ENCODE measurements at places on chromosomes 3 and 15.

DNA sequence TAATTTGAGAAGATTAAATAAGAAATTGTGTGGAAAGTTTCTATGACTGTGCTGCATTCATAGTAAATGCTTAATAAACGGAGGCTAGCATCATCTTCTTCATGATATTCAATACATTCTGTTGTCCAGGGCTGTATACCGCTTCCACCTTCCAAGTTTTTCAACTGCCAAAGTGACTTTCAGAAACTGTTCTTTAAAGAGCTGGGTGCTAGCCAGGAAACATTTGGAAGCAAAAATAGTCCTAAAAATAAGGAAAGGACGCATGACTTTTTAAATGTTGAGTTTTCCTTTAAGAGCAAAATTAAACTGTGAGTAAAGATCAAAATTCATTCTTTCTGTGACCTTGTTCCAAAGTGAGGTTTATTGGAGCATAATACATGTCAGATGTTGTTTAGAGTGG lies 9.4 kb upstream of the ERC2 start:
- no peak for DNase-seq

- DNase-seq = no peak
These were observed 3.4 kb downstream of the GP9 start for GRCh38 chr3:129063841-129064482.

- DNase-seq = no peak
These were observed 194.8 kb upstream of the DPH6 start for GRCh38 chr15:35740761-35741160.

DNA sequence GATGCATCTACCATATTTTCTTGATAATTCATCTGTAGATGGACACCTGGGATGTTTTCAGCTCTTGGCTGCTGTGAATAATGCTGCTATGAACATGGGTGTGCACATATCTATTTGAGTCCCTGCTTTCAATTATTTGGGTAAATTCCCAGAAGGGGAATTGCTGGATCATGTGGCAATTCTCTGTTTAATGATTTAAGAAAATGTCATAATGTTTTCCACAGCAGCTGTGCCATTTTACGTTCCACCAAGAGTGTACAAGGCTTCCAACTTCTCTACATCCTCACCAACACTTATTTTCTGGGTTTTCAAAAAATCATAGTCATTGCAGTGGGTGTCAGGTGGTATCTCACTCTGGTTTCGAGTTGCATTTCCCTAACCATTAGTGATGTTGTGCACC lies 64.4 kb downstream of the NSMCE3 start:
- no peak for DNase-seq

DNA sequence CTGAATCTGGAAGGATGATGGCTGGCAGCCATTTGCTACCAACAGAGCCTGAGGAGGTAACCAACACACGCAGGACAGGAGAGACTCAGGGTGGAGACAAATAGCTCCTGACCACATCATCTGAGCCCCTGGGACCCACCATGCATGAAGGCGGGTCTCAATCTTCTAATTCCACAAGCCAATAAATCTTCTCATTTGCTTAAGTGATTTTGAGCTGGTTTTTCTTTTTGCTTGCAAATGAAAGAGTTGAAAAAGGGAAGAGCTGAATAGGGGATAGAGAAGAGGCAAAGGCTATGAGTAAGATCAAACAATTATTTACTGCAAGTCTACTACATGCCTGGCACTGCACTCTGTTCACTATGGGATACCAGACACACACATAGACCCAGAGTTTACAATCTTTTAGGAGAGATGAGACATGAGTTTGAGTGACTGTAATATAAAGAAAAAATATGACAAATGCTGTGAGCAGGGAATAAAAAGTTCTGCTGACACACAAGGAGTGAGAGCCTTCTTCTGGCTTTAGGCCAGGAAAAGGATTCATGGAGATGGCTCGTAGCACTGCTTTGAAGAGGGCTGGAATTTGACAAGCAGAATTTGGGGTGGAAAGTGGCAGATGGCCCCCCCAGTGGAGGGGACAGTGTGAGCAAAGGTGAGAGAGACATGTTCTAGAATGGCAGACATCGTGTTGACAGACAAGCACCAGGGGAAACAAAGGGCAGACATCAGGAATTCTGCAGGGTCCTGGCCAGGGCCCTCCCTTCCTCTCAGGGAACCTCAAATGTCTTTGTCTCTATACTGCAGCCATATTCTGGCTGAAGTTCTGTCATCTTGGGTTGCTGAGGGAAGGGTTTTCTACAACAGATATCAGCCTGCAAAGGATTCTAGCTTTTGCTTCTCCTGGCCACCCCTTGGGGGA lies 69.8 kb upstream of the WNT5A start:
- no peak for DNase-seq

Data from right renal pelvis (tissue), 4 donors.